Activated naive CD4-positive, alpha-beta T cell treated with Interleukin-2 at 50 U/mL for 16 hours (primary cell): ENCODE measurements at places on chromosomes 7 and 10.

- DNase-seq, result no peak
Measured at GRCh38 chr10:11292576-11293302, 275.1 kb downstream of the CELF2 start.

- DNase-seq, result no peak
Measured at GRCh38 chr10:37763132-37763531, 94.3 kb downstream of the ZNF248 start.

DNA sequence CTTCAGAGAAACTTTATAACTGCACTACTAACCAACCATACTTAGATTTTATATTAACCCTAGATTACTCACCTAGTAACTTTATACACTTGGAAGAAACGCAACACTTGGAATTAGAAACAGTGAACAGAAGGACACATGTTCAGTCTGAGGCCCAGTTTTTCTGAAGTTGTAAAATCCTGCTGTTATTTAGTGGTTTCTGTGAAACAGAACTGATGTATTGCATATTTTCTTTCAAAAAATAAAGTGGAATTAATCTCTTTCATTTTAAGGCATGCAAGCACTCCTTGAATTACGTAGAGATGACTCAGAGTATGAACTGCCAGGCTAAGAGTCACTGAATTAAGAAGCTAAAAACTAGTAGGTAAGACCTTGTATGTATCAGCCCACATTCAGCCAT, 215.8 kb downstream of the SKAP2 start:
- DNase-seq, result no peak

DNA sequence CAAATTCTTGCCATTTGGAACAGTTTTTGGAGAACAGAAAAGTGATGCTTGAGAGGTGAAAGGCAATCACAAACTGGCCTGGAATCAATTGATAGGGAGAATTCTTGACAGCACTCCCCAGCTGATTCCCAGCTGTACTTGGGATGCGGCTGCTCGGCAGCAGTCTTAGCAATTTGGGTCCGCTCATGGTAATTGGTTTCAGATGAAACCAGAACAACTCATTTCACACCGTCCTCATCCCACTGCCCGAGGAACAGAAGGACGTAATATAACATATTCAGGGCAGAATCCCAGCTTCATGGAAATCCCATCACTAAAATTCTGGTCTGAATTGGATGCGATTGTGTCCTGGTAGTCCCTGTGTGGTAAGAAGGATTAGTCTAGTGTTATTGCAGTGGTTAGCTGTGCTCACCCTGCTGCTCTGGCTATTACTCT, 223.3 kb upstream of the FERD3L start:
- no peak for DNase-seq

GRCh38 chr10:623014-623413, 66.5 kb downstream of the DIP2C start:
- DNase-seq, result no peak

DNA sequence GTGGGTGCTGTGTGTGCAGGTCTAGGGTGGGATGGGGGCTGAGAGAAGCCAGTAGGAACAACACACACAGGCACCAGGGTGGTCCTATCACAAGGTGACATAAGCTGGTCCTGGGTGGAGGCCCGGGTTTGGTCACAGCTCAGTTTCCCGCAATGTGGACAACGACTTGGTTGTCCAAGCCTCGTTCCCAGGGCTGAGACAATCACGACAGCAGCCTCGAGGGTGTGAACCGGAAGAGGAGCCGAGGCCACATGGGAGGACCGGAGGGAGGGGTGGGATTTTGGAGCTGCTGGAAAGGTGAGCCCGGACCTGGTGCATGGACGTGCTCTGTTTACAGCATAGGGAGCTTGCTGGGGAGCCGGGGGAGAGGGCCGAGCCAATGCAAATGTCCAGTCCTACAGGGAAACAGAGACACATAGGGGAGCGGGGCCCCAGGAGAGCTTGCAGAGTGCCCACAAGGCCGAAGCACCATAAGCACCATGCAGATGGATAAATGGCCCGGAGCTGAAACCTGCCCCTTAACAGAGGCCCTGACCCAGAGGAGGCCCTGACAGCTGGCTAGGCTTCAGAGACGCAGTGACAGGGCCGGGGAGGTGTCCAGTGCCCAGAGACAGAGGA, 92.8 kb downstream of the PRKAG2 start:
- no peak for DNase-seq

GRCh38 chr7:102205915-102206314, 80.8 kb upstream of the SH2B2 start:
- no peak for DNase-seq

GRCh38 chr10:89163265-89163995, 43.7 kb downstream of the CH25H start:
- peak; percentile 64 for DNase-seq

DNA sequence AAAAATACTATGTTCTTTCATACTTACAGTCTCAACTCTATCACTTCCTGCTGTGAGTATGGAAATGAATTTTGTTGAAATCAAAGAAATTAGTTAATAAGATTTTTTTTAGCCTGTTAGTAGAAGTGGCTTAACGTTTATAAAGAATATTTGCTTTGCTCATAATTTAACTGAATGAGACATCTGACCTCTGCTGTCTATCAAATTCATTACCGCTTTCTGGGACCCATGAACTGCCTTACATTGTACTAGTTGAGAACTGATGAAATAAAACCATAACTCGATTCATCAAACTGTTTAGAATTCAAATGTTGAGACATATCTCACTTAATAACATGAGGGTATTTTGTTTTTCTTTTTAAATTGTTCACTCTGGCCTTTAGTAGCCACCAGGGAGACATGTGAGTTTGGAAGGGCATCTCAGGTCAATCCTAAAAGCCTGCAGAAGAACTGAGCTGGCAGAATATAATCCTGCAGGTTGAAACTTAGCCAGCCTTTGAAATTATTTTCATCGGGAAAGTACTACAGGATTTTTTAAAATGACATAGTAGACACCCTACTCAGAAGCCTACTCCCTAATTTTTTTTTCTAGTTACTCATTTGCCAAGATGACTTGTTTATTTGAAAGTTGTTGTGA, 78.7 kb downstream of the KIAA1217 start:
- no peak for DNase-seq

DNA sequence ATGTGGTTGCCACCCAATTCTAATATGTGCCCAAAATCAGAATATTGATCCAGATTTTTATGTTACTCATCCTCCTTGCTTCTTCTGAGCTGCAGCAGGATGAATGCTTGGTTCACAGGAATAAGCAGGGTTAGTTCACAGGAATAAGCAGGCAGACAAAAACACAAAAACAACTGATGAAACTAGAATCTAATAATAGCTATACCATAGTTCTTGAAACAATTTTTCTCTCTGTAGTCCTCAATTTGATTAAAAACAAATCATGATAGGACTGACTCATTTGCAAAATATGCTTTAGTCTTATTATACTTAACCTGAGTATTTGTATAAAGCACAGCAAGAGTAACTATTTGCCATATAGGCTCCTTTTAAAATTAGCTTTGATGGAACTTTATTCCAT, 24.4 kb upstream of the ARHGAP12 start:
- no peak for DNase-seq

DNA sequence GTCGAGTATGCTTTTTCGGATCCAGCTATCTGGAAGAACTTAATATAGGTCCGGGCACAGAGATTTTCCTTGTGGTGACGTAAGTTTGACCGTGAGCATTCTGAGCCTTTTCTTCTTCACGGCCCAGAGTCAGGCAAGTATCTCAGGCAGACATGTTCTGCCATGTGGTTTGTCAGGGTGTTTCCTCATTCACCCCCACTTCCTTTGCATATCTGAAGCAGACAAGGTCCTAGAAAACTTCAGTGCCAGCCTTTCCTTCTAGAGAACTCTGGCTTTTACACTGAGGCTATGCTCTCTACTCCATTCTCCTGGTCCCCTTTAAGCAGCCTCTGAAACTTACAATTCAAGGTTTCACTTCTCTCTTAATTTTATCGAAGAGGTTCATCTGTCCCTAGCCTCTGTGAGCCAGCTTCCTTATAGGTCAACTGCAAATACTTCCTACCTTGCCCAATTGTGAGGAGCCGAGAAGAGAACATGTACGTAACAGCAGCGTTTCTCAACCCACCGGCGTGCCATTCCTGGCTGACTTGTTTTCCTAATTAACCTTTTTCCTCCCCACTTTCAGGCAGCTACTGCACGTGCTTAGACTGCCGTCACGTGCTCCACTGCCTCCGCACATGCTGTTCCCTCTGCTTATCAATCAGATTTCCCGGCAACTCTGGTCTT, 47.3 kb downstream of the CDCA7L start:
- DNase-seq, result no peak

GRCh38 chr10:52210161-52210560, 103.9 kb upstream of the DKK1 start:
- no peak for DNase-seq

DNA sequence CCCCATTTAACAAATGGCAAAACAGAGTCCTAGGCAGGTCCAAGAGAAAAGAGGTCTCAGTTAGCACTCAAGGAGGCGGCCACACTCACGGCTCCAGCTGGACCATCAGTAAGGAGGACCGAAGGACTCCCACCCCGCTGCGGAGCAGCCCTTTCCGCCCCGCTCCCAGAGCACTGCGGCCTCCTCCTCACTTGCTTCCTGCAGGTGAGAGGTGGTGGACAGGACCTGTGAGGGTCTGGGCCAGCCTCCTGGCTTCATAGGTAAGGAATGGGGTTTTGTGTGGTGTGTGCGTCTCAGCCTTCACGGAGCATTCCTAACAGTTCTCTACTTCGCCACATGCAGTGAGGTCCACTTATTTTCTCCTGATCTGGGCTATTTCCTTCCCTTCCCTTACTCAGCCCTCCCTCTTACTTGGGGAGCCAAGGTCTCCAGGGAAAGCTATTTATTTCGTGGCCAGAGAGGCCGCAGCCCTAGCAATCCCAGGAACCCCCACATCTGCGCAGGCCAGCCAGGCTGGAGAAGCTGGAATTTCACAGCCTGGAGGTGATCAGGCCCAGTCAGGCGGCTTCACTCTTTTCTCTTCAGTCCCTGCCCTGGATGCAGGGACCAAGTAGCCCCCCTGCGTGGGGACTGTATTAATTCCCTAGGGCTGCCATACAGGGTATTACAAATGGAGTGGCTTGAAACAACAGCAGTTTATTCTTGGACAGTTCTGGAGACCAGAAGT, 45.9 kb downstream of the ZNF783 start:
- DNase-seq, result no peak

GRCh38 chr10:1629326-1630198, 107.8 kb downstream of the ADARB2 start:
- DNase-seq, result no peak

DNA sequence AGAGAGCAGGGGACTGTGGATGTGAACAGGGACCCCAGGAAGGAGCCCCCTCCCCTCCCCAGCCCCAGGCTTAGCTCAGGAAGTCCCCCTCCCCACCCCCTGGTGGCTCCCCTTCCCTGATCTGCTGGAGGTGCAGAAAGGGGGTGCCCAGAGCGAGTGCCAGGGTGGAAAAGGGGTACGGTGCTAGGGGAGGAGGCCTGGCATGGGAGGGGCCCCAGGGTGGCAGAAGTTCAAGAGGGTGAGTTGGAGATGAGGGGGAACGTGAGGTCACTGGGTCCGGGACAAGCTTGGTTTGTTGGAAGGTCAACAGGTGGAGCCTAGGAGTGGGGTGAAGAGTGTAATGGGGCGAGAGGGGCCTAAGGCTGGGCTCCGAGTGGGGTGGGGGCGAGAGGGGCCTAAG, 21.5 kb upstream of the TBL2 start:
- DNase-seq, result no peak

DNA sequence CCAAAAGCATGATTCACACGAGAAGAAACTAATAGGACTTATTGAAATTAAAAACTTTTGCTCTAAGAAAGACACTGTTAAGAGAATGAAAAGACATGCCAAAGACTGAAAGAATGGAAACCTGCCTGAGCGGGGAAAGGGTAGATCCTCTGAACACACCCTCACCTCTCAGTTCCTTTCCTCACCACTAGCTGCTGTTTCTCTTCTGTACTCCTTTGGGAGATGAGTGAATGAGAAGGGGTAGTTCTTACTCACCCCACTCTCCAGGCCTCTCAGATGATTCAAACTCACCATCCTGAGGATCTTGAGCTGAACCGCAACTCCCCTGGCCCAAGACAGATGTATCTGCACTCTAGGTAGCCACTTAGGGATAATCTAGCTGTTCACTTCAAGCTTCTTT, 41.9 kb downstream of the IQUB start:
- no peak for DNase-seq

DNA sequence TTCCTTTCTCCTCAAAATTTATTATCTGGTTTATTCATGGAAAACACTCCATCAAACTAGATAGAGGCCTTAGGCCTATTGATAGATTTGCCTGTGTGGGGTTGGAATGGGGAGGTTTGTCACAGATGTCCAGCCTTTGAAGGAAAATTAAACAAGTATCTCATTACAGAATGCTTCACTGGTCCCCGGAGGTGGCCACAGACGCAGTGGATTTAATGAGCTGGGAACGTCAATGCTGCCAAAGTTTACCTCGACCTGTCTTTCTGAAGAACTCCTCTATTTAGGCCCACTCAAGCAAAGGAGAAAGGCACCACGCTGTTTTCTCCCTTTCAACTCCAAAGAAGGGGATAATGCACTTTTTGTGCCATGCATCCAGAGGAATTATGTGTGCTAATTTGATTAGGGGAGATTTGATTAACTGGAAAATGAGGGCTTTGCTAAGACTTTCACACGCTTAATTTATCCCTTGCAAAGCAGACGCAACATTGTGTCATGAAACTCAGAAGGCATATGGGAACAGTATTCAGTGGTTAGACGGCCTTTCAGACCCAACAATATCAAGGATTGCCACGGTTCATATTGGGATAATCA, 558.8 kb upstream of the GALNT17 start:
- no peak for DNase-seq

DNA sequence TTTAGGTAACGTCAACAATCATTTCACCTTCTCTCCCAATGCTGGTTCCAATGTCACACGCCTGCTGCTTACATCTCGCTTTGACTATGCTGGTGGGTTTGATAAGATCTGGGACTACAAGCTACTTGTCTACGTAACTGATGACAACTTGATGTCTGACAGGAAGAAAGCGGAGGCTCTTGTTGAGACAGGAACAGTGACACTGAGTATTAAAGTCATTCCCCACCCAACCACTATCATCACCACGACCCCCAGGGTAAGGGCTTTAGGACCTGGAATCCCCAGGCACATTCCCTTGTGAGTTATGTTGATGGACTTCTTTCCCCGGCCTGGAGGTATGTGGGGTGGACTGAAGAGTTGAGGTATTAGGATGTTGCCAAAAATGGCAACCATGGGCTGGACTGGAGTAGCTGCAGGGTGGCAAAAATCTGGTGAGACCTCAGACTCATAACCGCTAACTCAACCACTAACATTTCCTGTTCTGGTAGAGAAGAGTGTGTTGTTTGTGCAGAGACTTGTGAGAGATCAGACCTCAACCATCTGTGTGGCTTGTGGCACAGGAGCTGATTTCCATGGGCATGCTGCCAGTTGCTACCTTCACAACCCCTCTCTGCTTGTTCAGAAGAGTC, 59.2 kb downstream of the CDHR3 start:
- peak; percentile 59 for DNase-seq
